ENCODE measurements at places on chromosomes 1 and 21. TPM values are rescaled to one million over a fixed set of nuclear protein-coding genes. Genes with fewer than 3 reads are reported as not detected.

The SLC35F3 gene
- not detected for total RNA-seq

The PLEKHG5 gene
- 77.7 TPM for total RNA-seq

- no peak for DNase-seq
Measured at GRCh38 chr1:221687836-221688487, 53.9 kb downstream of the DUSP10 start.

DNA sequence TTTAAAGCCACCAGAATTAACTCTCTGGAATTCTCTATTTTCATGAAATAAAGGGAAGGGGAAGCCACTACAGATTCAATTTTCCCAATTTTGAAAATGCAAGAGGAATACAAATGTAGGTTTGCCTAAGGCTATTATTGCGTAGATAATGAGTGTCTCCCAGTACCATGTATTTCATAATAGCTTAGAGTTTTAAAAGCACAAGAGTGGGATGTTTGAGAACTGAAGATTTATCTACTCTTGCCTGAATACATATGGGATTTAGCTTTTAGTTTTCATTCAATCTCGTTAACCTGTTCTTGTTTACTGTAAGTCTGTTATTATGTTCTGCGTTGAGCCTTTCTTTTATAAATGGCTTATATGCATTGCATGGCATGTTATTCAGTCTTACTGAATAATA is 795.1 kb downstream of the BRINP3 start:
- no peak for DNase-seq

GRCh38 chr1:113608399-113608798 is 150.9 kb downstream of the PHTF1 start:
- no peak for DNase-seq

GRCh38 chr1:22457345-22457744 is 5.7 kb downstream of the ZBTB40 start:
- DNase-seq = no peak

DNA sequence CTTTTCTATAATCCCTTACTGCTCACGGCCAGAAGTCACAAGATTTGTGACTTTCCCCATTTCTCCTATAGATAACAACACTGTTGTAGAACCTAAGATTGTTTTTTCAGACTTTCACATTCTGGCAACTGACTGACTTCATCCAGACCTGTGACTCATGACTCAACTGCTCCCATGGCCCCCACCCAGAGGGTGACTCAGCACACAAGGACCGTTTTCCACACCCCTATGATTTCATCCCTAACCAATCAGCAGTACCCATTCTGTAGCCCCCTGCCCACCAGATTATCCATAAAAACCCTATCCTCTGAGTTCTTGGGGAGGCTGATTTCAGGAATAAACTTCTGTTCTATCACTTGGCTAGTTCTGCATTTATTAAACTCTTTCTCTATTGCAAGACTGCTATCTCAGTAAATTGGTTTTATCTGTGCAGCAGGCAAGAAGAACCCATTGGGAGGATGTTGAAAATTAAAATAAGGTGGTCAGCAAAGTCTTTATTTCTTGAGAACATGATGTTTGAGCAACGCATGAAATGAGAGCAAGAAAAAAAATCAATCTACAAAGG is 79.7 kb downstream of the NGF start:
- DNase-seq = no peak

GRCh38 chr1:40739455-40740008 is 44.1 kb upstream of the KCNQ4 start:
- no peak for DNase-seq

All from sciatic nerve (tissue), 2 donors.